Left cardiac atrium (tissue), 4 donors: ENCODE measurements at places on chromosomes 6 and 20.

DNA sequence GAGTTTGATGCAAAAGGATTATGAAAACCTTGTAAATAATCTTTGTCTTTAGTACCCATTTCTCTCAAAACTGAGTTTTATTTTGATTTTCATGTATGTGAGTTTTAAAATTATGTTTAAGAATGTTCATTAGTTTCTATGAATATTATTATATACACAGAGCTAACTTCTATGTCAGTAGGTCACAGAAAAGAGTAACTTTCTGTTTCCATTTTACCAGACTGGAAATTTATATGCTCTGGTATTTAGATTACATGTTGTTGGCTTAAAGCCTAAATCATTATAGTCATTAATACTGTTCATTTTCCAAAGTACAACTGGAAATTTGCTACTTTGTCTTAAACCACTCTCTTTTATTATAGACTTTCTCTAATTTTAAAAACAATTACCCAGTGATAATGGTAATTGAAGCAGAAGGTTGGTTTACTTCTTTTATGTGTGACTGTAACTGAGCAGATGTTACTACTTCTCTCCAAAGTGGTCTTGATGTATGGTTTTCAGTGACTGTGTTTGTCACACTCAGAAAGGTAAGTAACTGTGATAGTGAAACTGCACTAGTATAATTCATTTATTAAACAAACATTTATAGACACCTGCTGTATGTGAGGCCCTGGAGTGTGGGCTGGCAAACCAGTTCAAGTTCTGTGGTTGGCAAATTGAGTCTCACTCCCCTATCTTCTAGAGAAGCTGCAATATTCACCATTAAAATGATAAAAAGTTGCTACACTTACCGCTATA is 13.2 kb downstream of the CRYBG1 start:
- no peak for DNase-seq

- no peak for DNase-seq
Observed at GRCh38 chr6:96925290-96925687, 761 bp downstream of the KLHL32 start.

GRCh38 chr6:108524528-108525248 is 36.0 kb upstream of the FOXO3 start:
- DNase-seq = no peak

GRCh38 chr6:168232989-168233874 is 86.3 kb downstream of the DACT2 start:
- DNase-seq = no peak

DNA sequence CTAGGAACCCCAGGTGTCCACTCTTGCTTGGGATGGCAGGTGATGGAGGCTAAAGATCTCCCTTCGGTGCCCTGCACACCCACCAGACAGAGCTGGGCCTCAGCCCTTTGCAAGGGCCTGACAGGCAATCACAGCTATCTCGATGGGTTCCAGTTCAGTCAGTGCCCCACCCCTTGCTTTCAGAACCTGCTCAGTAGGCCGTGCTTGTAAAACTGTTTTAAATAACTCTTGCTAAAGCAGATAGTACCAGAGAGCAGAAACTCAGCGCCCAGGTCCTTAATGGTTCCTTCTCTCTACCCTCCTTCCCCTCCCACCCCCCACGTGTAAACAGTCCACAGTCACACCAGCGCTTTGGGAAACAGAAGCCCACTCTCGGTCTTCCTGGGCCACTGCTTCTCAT is 39.2 kb downstream of the C6orf132 start:
- no peak for DNase-seq

DNA sequence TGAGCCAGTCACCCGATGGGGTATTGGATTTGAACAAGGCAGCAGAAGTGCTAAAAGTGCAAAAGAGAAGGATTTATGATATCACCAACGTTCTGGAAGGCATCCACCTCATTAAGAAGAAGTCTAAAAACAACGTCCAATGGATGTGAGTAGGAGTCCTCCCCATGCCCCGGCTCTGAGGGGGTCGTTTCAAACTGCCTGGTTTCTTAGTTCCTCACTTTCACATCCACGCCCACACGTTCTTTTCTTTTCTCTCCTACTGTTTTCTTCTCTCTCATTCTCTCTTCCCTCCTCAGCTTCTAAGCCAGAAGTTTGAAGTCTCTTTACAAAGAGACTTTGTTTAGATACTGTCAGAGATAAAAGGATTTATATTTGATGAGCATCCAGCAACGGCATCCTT is 53.0 kb upstream of the CDKAL1 start:
- no peak for DNase-seq
